ENCODE measurements at places on chromosomes 11 and 22.

- DNase-seq: no peak
These were observed 61.5 kb downstream of the IGLL1 start for GRCh38 chr22:23518376-23519187.

GRCh38 chr11:85534806-85535205 lies 92.3 kb downstream of the DLG2 start:
- DNase-seq: no peak

GRCh38 chr22:29205594-29206371 lies at the start of gene EMID1:
Gene EMID1 (plus strand): TSS chr22:29205896. CDS start chr22:29206039, 143 bp downstream.
- peak; percentile 9 for DNase-seq

GRCh38 chr11:74989260-74989638 lies 516 bp downstream of the NEU3 start:
- DNase-seq: no peak

DNA sequence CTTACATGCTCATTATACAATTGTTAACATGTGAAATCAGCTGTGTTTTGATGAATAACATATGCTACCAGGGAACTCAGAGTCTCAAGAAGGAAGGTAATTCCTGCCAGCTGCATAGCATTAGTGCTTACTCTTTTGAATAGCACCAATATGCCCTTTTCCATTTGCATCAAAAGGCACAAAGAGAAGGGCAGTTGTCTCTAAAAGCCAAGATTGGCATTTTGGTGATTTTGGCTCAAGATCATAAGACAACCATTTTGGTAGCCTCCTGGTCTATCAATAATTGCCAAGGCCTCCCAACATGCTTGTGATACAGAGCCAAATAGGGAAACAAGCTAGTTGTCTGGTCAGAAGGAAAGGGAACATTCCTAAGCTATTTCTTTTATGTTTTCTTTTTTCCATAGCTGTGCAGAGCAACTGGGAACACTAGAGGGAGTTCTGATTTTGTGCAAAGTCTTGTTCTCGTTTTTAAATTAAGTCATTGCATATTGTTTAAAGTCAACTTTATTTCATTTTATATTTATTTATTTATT lies 416.7 kb upstream of the CHORDC1 start:
- no peak for DNase-seq

- no peak for DNase-seq
These were observed 73.5 kb downstream of the BRD1 start for GRCh38 chr22:49753961-49754695.

DNA sequence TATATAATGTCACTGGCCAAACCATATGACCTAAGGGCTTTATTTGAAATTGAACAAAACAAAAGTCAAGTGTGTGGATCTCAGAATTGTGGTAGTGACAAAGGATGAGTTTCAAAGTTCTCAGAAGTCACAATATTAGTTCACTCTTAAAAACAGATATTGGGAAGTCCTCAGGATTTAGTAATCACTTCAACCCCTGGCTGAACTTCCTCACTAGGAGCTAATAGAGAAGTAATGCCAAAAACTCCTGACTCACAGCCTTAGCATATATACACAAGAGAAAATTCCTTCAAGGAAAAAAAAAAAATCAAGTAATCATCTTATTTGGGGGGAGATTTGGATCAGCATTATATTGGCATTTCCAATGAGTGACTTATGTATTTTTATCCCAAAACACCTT lies 75.6 kb upstream of the APOA1 start:
- DNase-seq: no peak

DNA sequence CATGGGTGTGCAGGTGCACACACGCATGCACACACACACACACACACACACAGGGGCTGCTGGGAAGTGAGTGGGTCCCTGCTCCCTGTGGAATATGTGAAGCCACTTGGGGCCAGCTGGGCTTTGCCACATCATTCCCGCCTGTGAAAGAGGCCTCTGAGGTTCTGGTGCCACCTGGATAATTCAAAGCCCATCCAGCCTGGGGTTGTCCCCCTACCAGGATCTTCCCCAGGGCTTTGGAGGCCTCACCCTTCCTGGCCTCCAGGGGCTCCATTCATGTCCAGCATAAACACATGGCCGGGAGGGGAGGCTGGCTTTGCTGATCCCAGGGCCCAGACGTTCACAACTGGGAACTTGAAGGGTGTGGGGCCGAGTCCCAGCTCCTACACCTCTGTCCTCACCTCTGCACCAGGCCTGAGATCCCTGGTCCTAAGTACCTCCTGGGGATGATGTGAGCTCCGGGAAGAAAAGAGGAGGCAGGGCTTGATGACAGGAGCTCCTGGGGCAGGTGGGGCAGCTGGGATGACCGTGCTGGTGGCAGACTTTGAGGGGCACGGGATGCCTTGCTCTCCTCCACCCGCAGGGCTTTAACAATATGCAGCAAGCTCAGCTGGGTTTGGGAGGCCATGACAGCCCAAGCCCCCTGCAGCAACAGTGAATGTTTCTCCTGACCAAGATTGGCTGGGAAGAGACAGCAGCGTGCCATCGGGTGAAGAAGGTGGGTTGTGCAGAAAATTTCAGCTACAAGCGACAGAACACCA lies 14.2 kb downstream of the LINC01488 start:
- DNase-seq: no peak

GRCh38 chr11:8203414-8203715 lies 34.5 kb upstream of the RIC3 start:
- DNase-seq: no peak

- DNase-seq: no peak
These were observed 61.3 kb upstream of the BARX2 start for GRCh38 chr11:129314371-129314770.

- no peak for DNase-seq
These were observed 286.2 kb downstream of the C11orf87 start for GRCh38 chr11:109708184-109708583.

DNA sequence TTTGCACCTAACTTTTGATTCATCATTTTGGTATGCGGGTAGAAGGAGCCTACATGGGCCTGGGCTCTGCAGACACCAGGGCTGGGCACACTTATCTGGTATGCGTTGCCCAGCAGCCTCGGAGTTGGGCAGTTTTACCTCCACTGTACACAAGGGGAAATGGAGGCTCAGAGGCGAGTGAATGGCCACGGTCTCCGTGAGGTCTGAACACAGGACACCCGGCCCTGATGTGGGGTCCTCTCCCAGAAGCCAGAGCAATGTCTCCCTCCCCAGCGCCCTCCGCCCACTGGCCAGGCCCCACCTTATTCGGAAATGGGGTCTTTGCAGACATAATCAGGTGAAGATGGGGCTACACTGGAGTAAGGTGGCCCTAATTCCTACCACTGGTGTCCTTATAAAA lies 43.7 kb downstream of the OSBPL5 start:
- DNase-seq: no peak

GRCh38 chr11:73155102-73155501 lies 13.0 kb upstream of the FCHSD2 start:
- no peak for DNase-seq

GRCh38 chr22:23014250-23014649 lies 56.1 kb upstream of the GNAZ start:
- no peak for DNase-seq

GRCh38 chr11:133934599-133935550 lies 21.9 kb downstream of the IGSF9B start:
- DNase-seq: no peak

DNA sequence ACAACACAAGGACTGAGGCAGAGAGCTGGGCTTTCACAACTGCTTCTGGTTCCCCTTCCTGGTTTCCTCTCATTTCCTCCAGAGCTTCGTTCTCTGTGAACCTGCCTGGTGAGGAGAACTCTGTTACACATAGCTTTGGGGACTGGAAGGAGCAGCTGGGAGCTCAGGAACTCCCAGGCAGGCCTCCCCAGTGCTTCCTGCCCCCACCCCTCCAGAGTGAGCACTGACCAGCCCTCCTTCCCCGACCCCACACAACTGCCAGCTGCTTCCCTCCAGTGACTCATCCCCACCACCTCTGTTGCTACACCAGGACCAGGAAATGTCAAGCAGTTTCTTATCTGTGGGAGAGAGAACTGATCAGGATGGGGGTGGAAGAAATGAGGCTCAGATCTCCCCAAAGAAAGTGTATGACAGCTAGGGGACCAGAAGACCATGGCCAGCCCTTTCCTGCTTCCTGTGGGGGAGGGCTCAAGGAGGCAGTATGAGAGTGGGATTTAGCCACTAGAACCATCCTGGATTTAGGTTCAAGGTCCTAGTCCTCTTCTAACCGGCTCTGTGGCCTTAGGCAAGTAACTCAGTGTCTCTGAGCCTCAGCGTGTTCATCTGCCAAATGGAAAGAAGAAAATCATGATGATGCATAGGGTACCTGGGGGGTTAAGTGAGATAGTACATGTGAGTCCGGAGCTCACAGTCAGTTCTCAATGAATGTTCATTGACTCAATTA lies 4.5 kb upstream of the TP53I11 start:
- DNase-seq: no peak

GRCh38 chr11:126624506-126624905 lies 269.0 kb downstream of the ST3GAL4 start:
- no peak for DNase-seq

DNA sequence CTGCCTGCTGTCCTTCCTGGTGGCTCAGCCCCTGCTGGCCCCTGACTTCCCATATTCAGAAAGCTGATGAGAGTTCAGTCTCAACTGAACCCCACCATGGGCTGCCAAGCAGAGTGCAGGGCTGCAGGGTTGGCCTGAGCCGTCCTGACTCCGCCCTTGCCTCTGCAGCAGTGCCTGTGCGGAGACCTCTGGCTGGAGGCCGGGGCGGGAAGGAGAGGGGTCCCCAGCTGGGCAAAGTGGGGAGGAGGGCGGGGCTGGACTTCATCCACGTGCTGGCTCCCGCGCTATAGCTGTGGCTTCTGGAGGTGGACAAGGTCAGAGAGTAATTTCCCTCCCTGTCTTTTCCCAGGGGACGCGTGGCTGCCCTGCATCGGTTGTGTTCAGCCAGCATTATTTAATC lies 13.6 kb downstream of the GLB1L3 start:
- no peak for DNase-seq

GRCh38 chr11:105181100-105181499 lies 41.5 kb upstream of the CARD18 start:
- DNase-seq: no peak

DNA sequence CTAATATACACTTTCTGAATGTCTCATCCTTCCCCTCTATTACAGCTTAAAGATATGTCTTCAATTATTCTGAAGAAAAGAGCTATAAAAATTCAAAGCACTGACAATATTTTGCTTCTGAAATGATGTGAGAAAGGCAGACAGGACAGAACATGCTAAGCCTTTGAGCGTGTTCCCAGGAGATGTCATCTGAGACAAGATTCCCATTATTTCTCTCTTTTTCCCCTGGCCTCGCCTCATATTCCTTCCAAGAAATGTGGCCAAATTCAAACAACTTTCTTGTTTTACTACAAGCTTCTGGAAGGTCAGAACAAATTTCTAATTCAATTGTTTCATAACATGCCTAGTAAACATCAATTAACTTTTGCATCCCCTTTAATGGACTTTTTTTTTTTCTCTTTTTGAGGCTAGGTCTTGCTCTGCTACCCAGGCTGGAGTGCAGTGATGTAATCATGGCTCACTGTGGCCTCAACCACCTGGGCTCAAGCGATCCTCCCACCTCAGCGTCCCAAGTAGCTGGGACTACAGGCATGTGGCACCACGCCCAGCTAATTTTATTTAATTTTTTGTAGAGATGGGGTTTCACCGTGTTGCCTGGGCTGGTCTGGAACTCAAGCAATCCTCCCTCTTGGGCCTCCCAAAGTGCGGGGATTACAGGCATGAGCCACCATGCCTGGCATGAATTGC lies 37.1 kb upstream of the NFRKB start:
- DNase-seq: no peak

DNA sequence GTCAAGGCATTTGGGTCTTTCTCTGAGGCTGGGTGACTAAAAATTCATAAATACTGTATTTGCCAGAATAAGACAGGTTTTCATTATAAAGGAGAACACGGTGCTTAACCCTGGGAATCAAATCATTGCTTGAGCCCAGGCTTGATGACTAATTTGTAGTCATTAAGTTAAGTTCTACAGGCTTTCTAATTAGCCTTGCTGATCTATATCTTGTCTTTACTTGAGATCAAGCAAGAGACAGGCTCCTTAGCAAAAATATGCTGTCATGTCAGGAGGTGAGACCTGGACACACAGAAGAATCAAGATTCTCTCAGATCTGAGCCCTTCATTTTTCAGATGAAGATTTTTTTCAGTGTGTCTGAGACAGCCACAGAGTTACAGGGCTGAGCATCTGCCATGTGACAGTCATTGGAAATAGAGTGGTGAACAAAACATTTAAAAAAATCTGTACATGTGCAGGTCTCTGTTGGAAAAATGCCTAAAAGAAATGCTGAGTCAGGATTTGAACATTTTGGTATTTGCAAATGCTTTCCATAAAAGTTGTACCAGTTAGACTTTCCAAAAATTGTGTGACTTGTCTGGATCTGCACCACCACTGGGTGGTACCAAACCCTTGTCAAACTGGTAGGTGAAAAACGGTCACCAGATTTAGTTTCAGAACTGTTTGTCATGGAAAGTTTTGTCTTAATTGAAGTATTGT lies 14.6 kb downstream of the ACAT1 start:
- DNase-seq: no peak

DNA sequence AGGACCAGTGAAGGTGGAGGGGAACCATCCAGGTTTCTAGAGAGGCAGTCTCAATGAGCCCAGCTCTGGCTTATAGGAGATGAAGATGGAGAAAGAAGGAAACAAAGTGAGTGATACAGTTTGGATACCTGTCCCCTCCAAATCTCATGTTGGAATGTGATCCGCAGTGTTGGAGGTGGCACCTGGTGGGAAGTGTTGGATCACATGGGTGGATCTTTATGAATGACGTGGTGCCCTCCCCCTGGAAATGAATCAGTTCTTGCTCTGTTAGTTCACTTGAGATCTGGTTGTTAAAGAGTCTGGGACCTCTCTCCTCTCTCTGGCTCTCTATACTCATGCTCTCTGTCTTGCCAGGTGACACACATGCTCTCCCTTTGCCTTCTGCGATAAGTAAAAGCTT lies 393.1 kb upstream of the NARS2 start:
- DNase-seq: no peak

DNA sequence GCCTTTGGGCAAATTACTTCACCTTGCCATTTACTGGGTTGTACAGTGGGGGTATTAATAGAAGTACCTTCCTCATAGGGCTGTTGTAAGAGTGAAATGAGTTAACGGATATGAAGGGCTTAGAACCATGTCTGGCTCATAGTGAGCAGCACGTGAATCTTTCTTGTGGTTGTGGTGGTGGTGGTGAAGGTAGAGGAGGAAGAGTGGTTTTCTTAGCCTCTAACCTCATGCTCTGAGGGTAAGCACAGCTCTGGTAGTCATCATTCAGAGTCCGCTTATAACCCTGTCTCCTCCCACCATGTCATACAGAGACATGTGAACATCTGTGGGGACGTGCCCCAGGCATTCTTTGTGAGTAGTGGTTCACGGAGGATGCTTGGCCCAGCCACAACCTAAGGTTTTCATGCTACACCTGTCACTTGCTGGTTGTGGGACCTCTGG lies 43.6 kb downstream of the TEAD1 start:
- DNase-seq: no peak

DNA sequence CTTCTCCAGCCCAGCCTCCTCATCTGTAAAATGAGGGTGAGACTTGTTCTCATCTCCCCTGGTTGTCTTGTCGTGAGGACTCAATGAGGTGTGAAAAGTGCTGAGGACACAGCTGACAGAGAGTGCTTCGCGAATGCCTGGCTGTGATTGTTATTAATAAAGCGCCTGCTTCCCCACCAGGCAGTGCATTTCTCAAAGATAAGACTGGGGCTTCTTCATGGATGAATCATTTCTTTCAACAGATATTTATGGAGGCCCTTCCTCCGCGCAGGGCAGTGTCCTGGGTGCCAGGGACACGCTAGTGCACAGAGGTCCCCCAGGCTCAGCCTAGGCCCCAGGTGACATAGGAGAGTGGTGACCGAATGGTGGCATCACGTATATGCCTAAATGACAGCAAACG lies 34.3 kb upstream of the SHISAL1 start:
- DNase-seq: no peak

GRCh38 chr22:46335201-46336118 lies at the start of gene TRMU:
Gene TRMU (plus strand): TSS chr22:46335714. CDS start chr22:46335765, 51 bp downstream.
- peak; percentile 57 for DNase-seq
